ENCODE measurements at places on chromosomes 4 and X.
A peak's percentile ranks its signal among the peaks of the same experiment; 100 is the strongest.

DNA sequence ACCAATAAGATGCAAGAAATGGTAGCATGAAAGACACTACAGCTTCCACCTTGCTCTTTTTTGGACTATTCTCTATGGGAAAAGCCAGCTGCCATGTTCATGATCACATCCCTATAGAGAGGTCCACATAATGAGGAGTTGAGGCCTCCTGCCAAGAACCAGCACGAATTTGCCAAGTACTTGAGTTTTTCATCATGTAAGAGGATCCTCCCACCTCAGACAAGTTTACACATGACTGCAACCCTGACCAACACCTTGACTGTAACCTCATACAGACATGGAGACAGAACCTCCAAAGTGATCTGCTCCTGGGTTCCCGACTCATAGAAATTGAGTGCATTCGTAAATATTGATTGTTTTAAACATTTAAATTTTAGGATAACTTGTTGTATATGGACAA is 135.2 kb upstream of the TSPAN5 start:
- DNase-seq, result no peak

GRCh38 chr4:183333983-183334382 is 11.8 kb upstream of the CLDN24 start:
- DNase-seq, result no peak

DNA sequence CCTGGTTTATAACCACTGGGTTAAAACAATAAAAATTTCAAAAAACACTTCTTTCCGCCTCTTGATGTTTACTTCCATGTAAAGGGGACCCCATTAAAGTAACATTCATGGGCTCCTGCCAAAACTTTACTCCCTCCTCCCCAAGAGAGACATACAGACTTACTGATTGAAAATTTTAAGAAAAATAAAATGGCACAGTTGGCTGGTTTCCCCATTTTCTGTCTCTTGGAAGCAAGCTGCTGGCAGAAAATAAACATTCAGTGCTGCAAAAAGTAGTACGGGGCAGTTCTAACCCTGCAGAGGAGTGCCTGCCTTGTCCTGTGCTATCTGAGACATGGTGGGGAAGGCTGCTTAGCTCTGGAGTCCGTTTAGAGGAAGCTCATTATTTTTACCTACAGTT is 187.3 kb upstream of the INTU start:
- DNase-seq, result no peak

- DNase-seq, result no peak
Measured at GRCh38 chr4:151643564-151643963, 117.2 kb downstream of the GATB start.

DNA sequence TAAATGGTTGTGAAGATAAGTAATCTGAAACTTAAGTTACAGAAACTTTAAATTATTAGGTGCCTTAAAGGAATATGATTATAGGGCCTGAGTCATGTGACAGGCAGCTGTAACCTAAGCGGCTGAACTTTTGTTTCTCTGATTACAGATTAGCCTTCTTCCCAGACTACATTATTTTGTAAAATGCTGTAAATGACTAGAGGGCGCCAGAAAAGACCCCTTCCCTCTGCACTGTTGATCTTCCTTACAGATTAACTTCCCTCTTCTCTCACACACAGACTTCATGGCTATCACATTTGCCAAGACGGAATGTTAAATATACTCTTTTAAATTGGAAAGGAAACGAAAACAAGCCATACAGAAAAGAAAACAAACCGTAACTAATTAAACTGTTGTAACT is 96.6 kb downstream of the EVC2 start:
- DNase-seq, result peak; percentile 13

GRCh38 chr4:87179751-87180150 is 40.7 kb downstream of the KLHL8 start:
- no peak for DNase-seq

- peak; percentile 24 for DNase-seq
Measured at GRCh38 chrX:119685225-119686066, 7.5 kb downstream of the SEPTIN6 start.

GRCh38 chr4:114077610-114078009 is 98.2 kb upstream of the ARSJ start:
- DNase-seq, result no peak

- DNase-seq, result no peak
Measured at GRCh38 chr4:38125816-38126215, 165.6 kb downstream of the PTTG2 start.

DNA sequence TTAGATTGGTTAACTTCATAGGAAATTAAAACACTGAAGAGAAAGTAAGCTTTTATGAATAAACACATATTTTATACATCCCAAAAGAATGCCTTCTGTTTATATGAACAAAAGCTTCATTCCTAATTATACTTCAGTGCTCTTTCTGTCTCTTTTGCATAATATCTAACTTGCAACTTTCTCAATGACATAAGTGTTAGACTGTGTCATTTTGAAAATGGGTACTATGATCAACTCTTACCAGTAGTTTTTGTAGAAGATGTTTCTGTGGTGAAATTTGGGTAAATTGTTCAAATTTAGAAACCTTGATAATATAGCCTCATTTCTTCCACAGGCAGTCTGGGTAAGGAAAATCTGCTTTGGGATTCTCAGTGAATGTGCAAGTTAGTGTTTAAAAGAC is 991.4 kb downstream of the CCSER1 start:
- no peak for DNase-seq

- no peak for DNase-seq
Measured at GRCh38 chr4:34220601-34221000, 2023.7 kb downstream of the ARAP2 start.

GRCh38 chrX:48927123-48927522 is 8.3 kb upstream of the PIM2 start:
- DNase-seq, result no peak

DNA sequence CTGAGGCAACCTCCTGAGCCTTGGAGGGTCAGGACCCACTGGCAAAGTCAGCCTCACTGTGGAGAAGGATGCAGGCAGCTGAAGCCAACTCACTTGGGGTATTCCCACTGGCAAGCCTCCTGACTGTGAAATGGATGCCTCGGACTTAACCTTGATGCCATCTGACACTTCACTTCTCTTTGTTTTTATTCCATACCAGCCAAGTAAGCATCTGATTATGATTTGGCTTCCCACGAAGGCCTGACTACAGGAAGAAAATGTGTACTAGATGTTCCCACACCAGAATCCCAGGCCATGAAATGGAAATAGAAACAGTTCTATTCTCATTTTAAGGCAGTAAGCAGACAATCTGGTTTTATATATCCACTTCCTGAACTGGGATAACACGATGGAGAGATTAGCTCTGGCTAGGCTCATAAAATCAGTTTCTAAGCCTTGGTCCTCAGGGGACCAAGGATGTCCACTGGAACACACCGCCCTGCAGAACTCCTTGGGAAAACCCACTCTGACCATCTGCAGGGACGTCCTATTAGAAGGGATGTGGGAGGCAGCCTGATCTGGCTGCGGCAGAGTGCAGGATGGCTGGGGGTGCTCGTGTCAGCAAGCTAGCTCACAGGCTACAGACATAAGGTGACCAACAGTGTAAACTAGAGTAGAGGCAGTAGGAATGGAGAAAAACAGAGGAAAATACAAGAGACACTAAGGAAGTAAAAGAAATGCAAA is 89.3 kb downstream of the TSPAN5 start:
- DNase-seq, result peak; percentile 66

GRCh38 chr4:8592366-8593263 is at the start of gene CPZ:
TSS of gene CPZ (plus strand) at chr4:8592765. CDS start at chr4:8592834, 69 bp downstream.
- peak; percentile 69 for DNase-seq

DNA sequence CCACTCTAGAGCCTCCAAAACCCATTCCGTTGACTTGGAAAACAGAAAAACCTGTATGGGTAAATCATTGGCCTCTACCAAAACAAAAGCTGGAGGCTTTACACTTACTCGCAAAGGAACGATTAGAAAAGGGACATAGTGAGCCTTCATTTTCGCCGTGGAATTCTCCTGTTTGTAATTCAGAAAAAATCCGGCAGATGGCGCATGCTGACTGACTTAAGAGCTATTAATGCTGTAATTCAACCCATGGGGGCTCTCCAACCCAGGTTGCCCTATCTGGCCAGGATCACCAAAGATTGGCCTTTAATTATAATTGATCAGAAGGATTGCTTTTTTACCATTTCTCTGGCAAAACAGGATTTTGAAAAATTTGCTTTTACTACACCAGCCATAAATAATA is 60.8 kb downstream of the ZNF732 start:
- DNase-seq, result peak; percentile 18

DNA sequence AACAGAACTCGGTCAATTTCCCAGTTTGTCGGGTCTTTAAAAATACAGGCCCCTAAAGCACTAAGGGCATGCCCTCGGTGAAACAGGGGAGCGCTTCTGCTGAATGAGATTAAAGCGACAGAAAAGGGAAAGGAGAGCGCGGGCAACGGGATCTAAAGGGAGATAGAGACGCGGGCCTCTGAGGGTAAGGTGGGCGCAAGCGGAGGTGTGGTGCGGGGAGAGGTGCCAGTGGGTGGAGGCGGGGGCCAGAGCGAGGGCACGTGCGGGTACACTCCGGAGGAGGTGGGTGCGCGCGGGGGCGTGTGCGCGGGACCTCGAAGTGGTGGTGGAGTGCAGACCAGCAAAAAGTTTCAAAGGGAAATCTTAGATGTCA is 787 bp upstream of the TET2 start:
- no peak for DNase-seq

DNA sequence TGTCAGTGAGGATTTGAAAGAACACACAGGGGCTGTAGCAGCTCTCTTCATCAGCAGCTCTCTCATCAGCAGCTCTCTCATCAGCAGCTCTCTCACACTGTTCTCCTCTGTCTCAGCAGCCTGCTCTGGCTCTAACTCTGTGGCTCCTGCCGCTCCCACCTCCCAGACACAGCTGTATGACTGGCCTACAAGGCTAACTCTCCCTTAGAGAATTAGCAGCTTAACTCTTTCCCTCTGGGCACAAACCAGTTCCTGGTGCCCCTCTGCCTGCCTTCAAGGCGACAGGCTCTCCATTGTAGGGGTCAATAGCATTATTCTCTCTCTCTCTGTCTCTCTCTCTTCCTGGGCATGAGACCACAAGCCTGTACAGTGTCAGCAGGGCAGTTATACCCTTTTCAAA is 385.6 kb upstream of the PCDH10 start:
- DNase-seq, result no peak

- DNase-seq, result no peak
Measured at GRCh38 chr4:16048619-16049419, 35.0 kb downstream of the PROM1 start.

DNA sequence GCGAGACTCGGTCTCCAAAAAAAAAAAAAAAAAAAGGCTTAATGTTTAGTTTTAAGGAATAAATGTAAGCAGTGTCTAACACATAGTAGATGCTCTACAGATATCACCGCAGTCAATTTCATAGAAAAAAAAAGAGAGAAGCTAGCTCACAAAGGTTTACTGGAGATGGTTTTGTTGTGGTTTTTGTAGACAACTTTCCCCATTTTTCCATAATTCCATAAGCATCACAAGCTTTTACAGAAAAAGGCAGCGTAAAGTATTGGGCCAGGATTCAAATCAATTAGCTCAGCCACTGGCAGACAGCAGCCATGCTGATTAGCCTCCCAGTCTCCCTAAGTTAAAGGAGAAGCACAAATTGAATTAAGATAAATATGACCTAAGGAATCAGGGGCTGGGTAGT is 1.5 kb downstream of the GRSF1 start:
- DNase-seq, result peak; percentile 51
